ENCODE measurements at places on chromosomes 1 and 21.

- DNase-seq: no peak
Measured at GRCh38 chr1:231431665-231432415, 9.8 kb upstream of the EGLN1 start.

GRCh38 chr1:193366764-193367507 lies 180.5 kb upstream of the B3GALT2 start:
- no peak for DNase-seq

DNA sequence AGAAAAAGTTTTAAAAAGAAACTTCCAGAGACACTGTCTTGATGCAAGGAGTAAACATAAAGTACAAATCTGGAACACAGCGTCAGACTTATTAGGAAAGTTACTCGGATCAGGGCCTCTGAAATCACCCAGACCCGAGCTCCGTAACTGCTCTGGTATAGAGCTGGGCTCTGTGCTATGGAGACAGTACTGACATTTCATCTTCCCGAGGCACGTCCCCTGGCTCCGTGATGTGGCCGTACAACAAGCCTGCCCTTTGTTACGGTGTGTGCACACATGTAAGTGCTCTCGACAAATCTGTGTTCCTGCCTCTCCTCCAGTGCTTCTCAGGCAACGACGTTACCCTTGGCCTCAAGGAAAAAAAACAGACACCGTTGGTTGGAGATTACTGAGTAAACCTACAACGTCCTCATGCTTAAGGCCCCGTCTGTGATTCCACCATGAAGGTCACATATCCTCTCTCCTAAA lies 107.0 kb upstream of the IRF2BP2 start:
- DNase-seq: no peak

DNA sequence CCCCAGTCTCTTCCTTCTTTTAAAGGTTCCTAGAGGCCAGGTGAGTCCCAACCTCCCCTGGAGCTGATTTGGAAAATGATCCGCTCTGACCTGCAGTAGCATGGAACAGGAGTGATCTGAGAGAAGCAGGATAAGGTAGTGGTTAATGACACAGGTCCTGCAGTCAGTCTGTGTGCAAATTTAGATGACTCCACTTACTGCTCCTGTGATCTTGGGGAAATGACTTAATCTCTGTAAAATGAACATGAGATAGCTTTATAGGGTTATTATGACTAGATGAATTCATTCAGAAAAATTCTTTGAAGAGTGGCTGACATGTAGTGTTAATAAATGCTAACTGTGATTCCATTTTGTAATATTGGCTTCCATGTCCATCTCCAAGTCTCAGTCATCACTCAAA lies 374.9 kb upstream of the CAMK1G start:
- DNase-seq: no peak

DNA sequence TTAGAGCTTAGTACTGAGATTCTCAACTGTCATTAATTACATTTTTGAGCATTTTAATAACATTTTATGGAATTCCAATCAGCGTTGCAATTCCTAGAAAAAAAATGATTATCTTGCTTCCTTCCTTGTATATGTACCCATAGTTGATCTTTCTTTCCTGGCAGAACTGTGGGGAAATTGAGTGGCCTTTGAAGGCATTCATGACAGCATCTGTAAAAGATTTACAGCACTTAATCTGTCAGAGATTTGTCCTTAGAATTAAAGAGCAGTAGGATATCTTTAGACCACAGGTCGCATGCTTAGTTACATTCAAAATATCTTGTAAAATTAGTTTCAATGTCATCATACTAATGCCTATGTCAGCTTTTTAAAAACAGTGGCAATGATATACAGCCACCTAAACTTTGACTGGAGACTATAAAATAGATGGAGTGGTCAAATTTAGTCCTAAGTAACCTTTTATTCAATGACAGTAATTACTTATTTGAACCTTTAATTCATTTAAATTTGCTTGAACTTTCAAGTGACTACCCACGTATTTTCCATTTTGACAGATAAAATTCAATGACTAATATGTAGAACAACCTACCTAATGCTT lies 692.0 kb downstream of the NCAM2 start:
- no peak for DNase-seq

DNA sequence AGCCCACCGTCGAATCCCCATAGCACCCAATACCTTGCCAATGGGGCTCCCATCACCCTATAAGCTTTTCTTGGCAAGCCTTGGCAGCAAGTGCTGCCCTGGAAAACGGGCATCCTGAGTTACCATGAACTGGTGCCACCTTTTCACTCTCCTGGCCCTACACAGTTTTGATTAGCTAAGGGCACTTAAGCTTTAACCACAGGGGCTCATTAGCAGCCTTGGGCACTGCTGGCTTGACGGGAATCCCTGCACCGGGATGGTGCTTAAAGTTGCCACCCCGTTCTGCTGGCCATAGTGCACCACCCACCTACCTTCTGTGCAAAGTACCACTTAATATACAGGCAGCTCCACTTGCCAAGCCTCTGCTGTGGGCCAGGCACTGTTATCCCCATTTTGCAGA lies 13.7 kb downstream of the PARS2 start:
- DNase-seq: no peak

DNA sequence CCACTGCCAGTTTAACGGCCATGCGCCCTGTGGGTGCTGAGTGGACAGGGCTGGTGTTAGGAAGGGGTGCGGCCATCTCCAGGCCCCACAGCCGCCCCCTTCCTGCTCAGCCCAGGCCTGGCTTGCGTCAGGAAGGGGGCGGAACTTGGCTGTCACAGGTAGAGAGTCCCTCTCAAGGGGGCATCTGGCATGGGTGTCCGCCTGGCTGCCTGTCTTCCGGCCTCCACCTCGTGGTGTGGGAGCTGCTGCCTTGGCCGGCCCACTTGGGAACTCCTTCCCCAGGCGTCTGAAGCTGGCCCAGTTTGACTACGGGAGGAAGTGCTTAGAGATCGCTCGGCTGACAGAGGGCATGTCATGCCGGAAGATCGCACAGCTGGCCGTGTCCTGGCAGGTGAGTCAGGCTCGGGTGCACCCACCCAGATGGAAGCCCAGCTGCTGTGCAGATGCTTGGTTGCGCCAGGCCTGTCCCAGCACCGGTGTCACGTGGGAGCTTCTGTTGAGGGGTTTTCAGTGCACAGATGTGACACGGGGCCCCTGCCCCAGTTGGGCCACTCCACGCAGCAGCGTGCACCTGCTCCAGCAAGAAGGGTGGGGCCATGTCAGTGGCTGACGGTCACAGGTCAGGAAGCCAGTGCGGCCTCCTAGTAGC lies 9.1 kb upstream of the ATAD3B start:
- no peak for DNase-seq

DNA sequence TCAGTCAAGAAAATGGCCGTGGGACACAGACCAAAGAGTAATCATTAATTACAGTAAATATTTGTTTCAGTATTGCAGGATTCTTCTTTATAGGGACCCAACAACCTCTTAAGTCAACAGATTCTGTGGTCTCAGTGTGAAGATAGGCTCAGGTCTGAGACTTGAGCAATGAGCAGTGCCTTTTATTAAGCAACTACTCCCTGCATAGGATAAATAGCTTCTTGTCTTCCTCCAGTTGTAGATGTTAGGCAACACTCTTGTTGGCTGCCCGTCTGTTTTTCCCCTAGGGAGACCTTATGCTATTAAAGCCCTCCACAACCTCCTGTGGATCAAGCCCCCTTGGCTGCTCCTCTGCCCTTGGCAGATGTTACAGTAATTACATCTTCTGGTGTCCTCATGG lies 1.8 kb upstream of the OMA1 start:
- DNase-seq: no peak

DNA sequence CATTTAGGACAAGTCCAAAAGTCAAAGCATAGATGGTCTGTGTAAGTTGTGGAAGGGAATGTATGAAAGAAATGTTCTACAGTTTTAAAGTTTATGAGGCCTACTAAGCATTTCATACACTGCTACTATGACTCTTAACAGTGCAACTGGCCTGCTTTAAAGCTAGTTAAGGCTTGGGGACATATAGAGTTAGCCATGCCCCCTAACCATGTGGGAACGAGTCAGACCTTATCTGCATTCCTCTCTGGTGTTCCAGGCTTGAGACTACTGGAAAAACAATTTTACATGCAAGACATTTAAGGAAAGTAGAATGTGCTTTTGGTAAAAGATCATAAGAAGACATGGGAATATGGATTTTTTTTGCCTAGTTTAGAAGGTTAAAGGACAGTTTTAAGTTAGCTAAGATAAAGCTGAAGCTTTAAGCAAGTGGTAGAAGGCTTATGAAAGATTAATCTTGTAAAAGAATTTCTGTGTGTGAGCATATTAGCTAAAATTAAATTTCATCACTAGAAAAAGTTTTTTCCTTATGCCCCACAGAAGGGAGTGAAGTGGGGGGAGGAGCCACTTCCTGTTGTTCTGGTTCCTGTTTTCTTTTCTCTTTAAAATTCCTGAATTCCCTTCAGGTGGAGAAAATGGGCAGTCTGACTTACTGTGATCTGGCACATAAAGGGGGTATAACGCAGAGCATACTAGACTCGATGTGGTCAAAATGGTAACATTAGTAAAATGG lies 8.9 kb upstream of the CD48 start:
- no peak for DNase-seq

GRCh38 chr1:91696321-91696720 lies 189.6 kb downstream of the TGFBR3 start:
- DNase-seq: no peak

- no peak for DNase-seq
Measured at GRCh38 chr1:48068206-48068605, 71.0 kb upstream of the TRABD2B start.

GRCh38 chr1:53484705-53485477 lies 25.7 kb downstream of the DMRTB1 start:
- DNase-seq: no peak

GRCh38 chr1:9399510-9400424 lies 107.1 kb downstream of the SPSB1 start:
- no peak for DNase-seq

DNA sequence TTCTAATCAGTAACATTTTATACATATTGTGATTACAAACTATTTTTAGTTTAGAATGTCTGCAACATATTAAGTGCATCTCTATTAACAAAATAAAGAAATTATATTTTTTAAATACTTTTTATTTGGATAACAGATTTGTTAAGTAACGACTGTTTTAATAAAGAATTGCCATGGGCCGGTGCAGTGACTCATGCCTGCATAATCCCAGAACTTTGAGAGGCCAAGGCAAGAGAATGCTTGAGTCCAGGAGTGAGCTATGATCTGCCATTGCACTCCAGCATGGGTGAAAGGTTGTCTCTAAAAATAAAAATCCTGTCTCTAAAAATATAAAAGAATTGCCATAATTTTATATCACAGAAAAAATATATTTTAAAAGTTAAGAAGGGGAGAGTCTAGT lies 4.1 kb downstream of the LRRIQ3 start:
- DNase-seq: no peak

DNA sequence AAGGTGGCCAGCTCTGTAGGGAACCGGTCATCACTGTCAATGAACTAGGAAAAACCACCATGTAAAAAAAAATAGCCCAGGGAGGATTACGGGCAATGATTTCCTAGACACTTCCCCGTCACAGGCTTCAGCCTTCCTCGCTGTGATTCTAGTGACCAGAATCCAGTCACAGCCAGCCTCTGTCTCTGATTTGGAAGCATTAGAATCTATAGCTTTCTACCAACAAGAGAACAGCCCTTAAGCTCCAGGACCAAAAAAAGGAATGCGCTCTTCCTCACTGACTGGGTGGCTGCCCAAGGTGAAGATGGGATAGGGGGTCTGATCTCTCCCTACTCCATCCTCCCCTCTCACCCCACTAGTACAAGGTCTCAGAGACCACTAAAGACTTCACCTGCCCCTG lies 67.2 kb downstream of the TEX35 start:
- DNase-seq: no peak

DNA sequence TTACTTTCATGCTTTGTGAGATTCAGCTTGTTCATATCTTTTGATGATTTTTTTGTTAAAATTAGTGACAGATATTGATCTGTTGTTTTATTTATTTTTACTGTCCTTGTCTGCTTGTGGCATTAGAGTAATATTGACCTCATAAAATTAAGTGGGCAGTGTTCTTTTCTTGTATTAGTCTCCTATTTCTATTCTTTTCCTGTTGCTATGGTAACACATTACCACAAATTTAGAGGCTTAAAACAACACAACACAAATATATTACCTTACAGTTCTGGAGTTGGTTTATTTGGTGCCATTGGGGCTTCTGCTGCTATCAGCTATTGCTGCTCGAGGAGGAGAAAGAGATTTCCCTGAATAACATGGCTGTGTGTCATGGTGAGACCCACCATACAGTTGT lies 135.7 kb downstream of the C1orf94 start:
- DNase-seq: no peak

DNA sequence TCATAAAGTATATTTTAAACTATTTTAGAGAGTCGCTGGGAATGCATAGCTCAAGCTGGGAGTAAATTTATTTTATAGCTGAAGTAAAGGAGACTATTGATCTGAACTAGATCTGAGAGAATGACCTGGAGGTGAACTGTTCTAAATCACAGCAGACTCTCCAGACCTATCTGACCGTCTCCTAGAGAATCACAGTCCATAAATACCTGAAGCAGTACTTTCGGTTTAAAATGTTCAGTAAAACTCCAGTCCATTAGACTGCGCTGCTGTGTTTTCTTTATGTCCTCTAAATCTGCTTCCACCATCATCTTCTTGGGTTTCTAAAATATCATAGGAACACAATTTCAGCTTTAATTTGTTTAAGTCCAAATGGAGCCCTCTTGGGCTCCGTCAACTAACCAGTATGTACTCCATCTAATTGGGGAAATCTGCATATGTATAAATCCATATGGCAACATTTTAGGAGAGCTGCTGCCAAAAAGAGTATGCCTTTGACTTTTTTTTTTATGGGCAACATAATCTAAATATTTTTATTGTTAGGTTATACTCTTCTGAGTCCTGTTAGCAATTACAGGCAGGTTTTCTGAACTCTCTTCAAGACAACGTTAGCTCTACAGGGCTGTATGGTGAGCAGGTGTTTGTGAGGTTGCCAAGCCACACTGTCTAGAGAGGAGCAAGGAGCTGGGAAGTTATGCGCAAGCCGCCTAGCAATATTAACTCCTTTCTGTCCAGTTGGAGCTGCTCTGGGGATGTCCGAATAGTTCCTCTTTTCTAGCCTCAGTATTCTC lies 111.2 kb downstream of the SPAG17 start:
- no peak for DNase-seq

GRCh38 chr21:44418108-44418875 lies 37.0 kb upstream of the LRRC3 start:
- no peak for DNase-seq

DNA sequence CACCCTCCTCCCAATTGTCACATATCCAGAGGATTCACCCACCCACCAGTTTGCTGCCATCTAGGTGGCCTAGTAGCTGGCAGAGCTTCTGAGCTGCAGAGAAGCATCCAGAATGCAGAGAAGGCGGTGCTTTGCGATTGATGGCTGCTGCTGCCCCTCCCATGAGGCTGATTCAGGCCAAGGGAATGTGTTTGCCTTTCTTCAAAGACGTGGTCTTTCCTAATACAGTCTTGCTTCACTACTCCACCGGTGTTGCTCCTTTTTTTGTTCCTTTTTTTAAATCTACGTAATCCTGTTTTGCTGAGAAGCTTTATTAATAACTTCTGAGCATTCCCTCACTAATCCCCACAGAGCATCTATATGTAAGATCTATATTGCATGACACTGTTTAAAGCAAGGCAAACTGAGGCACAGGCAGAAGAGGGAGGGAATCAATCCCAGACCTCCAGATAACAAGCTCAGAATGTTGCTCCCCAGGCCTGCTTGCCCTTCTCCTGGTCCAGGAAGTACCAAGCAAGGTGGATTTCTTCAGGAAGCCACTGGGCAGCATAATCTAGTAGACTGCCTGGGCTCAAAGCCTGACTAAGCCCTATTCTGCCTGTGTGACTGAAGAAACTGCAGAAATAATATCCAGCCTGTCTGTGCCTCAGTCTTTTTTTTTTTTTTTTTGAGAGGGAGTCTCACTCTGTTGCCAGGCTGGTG lies 275.5 kb upstream of the FMN2 start:
- DNase-seq: no peak
